ENCODE measurements at places on chromosomes 6 and 20.

DNA sequence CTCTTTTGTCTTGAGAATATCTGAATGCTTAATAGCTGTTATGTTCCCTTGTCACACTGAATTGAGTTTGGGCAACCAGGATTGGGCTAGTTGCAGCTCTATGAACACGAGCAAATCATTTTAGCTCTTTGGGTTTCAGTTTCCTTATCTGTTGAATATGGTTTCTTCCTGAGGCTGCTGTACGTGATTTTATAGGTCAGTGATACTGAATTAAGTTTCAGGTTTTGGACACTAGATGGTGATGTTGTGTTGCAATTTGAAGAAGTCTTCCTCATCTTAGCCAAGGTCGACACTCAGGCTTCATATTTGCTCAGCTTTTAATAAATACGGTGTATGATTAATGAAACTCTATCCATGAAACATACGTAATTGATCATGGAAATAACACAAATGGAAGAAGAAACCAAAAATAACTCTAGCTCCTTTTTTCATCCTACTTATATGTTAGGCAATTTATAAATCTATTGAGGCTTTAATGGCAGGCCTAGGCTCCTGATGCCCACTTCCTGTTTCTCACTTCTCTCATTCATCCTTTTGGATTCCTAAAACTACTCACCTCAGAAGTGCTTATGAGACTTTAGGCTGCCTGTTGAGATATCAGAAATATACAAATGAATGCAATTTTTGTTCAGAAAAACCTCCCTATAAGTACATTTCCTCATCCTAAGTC, 354.1 kb upstream of the MAP3K7 start:
- no peak for DNase-seq

- DNase-seq = no peak
Observed at GRCh38 chr20:33273117-33273851, 9.7 kb upstream of the BPIFB1 start.

GRCh38 chr6:3337521-3338350, 79.0 kb downstream of the PSMG4 start:
- DNase-seq = no peak

DNA sequence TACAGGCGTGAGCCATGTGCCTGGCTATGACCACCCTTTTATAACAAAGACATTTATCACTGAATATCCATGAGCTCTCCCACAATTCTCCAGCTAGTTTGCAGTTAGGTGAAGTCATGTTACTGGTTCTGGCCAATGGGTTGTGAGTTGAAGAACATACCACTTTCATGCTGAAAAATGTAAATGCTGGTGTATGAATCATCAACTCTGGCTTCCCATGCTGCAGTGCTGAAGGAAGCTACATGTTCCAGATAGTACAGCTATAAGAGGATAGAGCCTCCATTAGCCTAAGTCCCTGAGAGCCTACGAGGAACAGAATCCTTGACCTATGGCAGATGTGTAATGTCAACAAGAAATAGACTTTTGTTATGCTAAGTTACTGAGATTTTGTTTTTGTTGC, 180.4 kb downstream of the BTBD9 start:
- DNase-seq = no peak

GRCh38 chr6:35282472-35282871, 15.1 kb upstream of the DEF6 start:
- no peak for DNase-seq

DNA sequence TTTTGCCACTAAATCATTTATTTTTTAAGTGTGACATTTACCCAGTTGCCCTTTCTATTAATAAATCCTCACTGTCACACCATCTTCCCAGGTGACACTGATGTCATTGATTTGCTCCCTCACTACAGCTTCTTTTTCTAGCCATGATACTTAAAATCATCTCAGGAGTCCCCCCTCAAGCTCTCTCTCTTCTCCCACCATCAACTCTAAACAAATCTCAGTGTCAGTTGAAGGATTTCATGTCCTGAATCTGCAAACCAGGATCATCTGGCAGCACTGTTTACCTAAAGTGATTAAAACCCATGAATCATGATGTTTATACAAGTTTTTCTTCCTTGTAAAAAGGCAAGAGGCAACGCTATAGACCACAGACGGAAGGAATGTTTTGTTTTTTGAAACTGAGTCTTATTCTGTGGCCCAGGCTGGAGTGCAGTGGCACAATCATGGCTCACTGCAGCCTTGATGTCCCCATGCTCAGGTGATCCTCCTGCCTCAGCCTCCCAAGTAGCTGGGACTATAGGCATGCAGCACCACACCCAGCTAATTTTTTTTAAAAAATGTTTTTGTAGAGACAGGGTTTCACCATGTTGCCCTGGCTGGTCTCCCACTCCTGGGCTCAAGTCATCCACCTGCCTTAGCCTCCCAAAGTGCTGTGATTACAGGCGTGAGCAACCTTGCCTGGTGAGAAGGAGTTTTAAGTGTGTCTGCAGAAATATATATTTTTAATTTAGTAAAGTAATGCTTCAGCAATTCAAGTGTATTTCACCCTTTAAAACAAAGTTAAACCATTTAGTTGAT, 30.1 kb upstream of the SH3BGRL2 start:
- DNase-seq = no peak
